ENCODE measurements at places on chromosomes 11 and 22.

- DNase-seq: no peak
Measured at GRCh38 chr11:2767801-2768200, 68.0 kb upstream of the KCNQ1OT1 start.

- no peak for DNase-seq
Measured at GRCh38 chr11:11409901-11410300, 56.9 kb upstream of the CSNK2A3 start.

DNA sequence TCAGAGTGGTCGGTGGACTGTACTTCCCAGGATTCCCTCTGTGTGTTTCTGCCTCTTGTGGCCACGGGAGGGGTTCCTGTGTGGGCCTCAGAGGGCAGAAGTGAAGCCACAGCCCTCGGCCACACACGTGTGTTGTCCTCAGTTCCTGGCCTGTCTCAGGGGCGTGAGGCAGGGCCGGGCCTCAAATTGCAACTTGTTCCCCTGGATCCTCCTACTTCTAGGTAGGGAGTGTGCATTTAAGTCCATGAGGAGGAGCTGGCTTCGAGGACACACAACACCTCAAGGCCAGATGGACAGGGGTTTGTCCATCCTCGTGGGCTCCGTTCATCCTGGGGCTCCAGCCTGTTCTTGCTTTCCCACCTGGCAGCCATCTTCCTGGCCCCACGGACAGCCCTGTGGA is 573.0 kb downstream of the TBC1D22A start:
- no peak for DNase-seq

DNA sequence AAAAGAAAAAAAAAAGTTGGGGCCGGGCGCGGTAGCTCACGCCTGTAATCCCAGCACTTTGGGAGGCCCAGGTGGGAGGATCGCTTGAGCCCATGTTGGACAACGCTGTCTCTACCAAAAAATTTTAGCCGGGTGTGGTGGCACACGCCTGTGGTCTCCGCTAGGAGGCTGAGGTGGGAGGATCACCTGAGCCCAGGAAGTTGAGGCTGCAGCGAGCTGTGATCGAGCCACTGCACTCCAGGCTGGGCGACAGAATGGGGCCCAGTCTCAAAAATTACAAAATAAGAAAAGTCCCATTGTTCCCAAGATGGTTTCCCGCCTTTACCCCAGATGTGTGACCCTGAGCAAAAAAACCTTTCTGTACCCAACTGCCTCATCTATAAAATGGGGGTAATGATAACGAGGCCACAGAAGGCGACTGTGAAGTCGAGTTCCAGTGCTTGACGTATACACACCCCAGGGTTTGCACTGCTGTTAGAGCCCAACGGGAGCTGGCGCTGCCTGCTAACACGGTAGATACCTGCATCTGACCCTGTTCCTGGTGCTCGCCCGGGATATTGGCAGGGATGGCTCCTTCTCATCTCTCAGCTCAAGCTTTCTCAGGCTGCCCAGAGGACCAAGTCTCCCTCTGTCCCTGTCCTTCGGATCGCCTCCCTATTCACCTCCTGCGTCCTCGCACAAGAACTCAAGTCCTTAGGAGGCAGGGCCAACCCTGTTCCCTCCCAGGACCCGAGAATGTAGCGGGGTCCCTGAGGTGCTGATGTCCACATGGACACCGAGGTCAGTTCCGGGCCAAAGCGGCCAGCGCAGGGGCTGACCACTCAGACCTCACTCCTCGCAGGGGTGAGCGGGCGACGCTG is 1.1 kb upstream of the RPLP2 start:
- no peak for DNase-seq

DNA sequence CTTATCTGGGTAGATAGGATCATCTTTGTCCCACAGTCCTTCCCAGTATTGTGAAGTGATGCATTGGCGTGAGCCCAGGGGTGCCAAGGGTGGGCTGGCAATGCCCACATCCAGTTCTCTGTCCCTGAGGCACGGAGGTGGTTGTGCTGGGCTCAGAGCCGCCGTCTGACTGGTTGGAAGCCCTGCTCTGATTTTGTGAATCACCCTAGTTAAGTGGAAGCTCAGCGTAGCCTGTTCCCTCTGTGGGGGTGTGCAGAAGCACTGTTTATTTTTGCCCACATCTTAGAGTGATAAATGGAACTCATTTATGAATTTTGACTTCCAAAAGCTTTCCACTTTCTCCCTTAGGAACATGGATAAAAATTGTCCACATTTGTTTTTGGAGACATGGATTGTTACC is 13.6 kb downstream of the BCR start:
- no peak for DNase-seq

DNA sequence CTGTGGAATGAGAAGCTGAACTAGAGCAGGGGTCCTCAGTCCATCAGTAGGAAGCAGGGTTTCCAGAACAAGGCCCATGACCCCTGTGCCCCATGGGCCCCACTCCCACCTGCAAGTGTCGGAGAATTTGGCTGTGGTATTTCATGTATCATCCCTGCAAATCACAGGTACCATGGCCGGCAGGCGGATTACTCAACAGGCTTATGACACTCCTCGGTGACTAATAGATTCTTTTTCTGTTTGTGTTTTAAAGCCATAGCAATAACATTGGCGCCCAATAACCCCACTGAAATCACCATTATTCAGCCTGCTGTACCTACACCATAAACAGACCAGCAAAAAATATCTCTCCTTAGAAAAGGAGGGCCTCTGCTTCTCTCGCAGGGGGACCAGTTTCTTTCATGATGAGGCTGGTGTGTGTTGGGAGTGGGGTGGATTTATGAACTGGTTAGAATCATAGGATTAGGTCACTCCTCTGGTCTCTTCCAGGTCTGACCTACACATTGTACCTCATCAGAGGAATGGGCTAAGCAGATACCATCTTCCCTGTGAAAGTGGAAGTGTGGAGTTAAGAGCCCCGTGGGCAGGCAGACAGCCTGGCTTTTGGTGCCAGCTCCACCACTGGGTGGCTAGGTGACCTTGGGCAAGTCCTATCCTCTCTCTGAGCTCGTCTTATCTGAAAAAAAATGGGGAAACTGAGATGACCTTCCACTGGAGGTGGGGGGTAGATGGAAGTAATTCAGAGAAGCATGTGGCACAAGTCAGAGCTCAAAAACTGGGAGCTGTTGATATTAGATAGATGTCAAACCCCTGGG is 60.2 kb upstream of the WNT11 start:
- DNase-seq: peak; percentile 57

DNA sequence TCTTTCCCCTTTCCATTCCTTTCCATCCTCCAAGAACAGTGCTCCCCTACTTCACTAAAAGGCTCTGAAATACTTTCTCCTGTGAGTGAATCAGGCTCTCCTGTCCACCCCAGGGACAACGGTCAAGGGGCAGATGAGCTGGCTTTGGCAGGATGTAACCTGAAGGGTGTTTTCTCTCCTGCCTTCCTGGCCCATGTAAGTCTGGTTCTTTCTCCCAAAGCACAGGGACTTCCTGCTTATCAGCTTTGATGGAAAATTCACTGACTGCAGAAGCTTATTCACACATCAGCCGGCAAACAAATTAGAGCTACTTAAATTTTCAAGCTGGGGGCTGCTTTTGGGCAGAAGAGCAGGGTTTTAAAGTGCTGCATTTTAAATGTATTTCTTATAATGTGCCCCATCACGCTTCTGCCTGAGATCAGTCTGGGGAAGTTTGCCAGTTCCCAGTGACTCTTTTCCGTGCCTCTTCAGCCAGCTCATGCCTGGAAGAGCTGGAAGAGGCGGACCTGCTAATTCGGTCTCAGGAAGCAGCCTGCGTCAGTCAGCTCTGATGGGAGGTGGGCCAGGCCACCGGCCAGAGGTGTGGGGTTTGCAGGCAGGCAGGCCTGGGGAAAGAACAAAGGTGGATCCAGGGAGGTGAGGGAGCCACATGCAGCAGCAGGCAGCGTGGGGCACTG is 140.4 kb upstream of the TBCEL start:
- DNase-seq: peak; percentile 54

GRCh38 chr11:121426476-121427399 is 25.4 kb upstream of the SORL1 start:
- DNase-seq: no peak

- no peak for DNase-seq
Measured at GRCh38 chr11:113405724-113406478, 18.3 kb downstream of the ANKK1 start.

GRCh38 chr22:36528341-36528740 is 625 bp downstream of the EIF3D start:
- DNase-seq: no peak

DNA sequence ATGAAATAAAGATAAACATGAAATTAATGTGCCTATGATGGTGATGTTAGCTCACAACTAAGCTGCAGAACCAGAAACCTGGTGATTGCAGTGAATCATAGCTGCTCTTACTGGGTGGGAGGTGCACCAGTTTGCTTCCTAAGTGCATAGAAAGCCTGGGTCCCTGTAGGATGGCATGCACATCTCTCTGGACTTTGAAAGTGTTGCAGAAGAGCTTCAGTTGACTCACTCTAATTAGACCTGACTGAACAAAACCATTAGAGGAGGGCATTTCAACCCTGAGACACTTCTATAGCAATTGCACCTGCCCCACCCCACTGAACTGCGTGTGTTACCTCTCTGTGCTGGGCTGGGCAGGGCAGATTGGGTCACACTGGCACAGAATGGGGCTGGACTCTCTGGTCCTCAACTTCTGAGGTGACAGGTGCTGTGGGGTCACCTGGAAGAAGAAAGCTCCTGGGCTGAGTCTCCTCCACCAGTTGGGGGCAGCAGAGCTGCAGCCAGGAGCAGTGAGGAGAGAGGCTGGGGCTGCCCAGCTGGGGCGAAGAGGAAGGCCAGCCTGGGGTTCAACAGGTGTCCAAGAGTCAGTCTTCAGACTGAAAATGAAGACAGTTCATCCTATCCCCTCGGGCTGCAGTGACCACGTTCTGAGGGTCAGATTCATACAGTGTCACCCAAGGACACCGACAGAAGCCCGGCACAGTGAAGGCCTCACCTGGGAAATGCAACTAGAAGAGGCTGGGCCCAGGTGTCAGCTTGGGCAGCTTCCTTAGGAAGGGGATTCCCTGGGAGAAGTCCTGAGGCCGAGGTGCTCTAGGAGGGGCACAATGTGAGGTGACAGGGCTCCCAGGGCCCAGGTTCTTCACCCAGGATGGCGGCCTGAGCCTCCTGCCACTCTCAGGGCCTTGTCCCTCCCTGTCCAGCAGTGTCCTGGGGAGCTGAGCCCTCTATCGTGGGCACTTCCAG is 58.1 kb downstream of the GGTLC2 start:
- no peak for DNase-seq

- no peak for DNase-seq
Measured at GRCh38 chr11:110075847-110076208, 17.4 kb upstream of the ZC3H12C start.

DNA sequence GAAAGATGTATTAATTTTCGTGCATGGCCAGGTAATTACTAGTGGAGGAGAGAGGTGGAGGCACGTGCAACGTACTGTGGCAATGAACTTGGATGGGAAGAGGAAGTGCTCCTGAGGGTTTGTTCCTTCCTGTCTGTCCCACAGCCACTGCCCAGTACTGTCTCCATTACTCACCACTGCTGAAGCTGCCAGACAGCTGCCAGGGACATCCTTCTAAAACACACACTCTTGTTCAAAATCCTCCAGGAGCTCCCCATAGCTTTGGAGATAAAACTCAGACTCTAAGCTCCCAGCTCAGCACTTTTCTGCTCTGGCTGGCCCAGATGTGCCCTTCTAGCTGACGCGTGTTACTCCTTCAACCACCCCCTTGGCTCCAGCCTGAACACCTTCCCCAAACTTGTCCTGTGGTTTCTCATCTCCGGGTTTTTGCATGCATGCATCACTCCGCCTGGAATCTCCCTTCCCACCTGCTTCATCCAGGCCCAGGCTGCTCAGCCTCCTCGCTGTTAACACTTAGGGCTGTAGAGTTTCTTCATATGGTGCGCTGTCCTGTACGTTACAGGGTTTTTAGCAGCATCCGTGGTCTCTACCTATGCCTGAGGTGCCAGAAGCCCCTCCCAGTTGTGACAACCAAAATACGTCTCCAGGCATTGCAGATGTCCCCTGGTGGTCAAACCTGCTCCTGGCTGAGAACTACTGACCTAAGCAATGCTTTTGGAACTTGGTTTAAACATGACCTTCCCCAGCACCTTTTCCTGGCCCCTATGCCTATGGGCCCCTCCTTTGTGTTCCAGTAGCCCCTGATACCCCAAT is 69.5 kb downstream of the C11orf91 start:
- DNase-seq: no peak

DNA sequence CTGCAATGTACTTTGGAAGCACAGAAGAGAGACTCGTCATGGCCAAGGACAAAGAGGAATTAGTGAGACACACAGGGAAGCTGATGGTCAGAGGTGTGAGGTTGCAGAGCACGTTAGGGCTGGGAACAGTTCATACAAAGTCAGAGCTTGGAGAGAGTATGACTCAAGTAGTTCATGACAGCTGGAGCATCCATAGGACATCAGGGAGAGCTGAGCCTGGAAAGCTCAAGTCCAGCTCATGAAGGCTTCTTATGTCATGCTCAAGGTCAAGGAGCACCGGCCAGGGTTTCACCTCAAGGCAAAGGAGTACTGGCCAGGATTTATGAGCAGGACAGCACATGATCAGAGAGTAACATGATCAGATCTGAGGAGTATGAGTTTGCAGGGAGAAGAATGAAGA is 64.6 kb upstream of the CHST1 start:
- no peak for DNase-seq

GRCh38 chr11:134374891-134375550 is 37.0 kb downstream of the B3GAT1 start:
- DNase-seq: no peak

DNA sequence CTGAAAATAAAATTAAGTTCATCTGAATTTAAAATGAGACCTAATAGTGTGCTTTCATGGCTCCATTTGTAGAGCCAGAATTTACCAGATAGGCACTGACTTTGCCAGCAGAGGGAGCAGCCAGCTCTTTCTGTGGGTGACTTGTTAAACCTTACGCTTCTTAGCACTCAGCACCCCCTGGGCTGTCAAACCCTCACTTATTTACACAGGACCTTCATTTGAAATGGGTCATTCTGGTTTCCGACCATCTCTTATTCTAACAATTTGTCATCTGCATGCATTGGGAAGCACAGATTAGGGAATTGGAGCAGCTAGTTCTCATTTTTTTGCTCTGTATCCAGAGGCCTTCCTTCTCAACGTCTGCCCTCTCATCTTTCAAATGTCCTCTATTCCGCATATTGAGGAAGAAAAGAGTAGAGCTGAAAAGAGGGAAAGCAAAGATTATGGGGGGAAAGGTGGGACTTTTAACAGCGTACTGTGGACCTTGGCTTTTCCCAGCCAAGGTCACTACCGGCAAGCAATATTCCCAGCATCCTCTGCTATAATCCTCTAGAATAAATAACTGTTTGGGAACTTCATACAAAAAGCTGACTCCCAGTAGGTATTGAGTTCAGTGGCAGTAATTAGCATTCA is 3.1 kb downstream of the ASRGL1 start:
- peak; percentile 30 for DNase-seq

- DNase-seq: no peak
Measured at GRCh38 chr22:23697031-23697970, 6.5 kb downstream of the RGL4 start.

DNA sequence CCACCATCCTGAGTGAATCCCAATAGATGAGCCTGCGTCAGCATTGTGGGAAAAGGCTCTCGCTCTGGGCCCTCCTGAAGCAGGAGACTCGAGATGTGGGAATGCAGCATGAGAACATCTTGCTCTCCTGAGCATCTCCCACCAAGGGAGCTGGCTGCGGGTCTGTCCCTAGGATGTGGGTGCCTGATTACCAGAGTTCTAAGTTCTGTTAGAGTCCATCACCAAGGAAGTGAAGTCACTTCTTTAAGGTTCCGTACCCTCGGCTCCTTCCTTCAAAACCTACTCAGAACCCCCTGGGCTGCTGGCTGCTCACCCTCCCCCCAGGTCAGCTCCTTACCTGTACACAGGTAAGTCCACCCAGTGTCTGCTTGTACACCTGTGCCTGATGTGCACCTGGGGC is 100.5 kb upstream of the IGLL5 start:
- DNase-seq: no peak

All from fibroblast of skin of right quadriceps (primary cell).